ENCODE measurements at places on chromosomes 1 and 21. TPM values are rescaled to one million over a fixed set of nuclear protein-coding genes. Genes with fewer than 3 reads are reported as not detected.
A peak's percentile ranks its signal among the peaks of the same experiment; 100 is the strongest.

The USH2A gene
- 0.58 TPM for total RNA-seq

The PTCH2 gene
- total RNA-seq = 2.3 TPM

The AGMAT gene
- total RNA-seq = not detected

The ADGRL2 gene
- total RNA-seq = 104 TPM

The ZNF436 gene
- total RNA-seq = 29.9 TPM

The CAMK2N1 gene
- total RNA-seq = 12.7 TPM

The PLCH2 gene
- total RNA-seq = 4.5 TPM

The C1orf141 gene
- total RNA-seq = not detected

DNA sequence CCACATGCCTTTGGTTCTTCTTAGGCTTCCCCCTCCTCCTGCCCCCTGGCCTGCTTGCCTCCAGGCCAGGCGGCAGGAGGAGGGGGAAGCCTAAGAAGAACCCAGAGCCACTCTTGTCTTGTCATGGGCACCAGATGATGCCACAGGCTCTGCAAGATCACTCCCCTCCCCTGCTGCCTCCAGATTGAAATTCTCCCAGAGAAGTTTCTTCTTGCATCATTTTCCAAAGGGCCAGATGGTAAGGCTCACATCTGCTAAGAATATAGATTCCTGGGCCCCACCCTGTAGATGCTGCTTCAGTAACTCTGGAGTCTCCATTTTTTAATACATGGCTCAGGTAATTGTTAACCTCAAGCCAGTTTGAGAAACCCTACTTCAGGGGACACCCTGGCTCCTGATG, 60.8 kb downstream of the FAM163A start:
- H3K27ac ChIP-seq = no peak overlapping the region
- no peaks in the 10 kb centered on the region for H3K27me3 ChIP-seq
- no peaks in the 10 kb centered on the region for H3K4me1 ChIP-seq
- DNase-seq = no peak
- no peaks in the 10 kb centered on the region for H3K36me3 ChIP-seq
- H3K4me3 ChIP-seq = no peak overlapping the region

- H3K27ac ChIP-seq = no peak overlapping the region
- no peaks in the 10 kb centered on the region for H3K36me3 ChIP-seq
- no peaks in the 10 kb centered on the region for H3K27me3 ChIP-seq
- no peak for DNase-seq
These were observed 105.3 kb downstream of the PTGS2 start for GRCh38 chr1:186574926-186575325.

DNA sequence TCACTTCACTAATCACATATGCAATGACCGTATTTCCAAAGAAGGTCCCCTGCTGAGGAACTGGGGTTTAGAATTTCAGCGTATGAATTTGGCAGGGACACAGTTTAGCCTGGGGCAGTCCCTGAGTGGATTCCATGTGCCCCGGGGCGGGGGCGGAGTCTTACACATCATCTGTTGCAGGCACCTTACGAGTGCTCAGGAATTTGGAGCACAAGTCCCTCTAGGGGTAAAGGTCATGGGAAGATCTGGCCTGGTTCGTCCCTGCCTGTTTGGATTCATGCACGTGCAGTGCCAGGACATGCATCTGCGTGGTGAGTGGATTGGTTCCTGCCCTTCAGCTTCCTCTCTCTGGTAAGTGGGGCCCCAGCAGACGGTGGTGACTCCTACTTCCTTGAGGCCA, 208.3 kb upstream of the C1orf174 start:
- no peak overlapping the region for H3K27ac ChIP-seq
- no peaks in the 10 kb centered on the region for H3K27me3 ChIP-seq
- H3K4me3 ChIP-seq = no peak overlapping the region
- no peaks in the 10 kb centered on the region for H3K4me1 ChIP-seq
- H3K36me3 ChIP-seq = no peaks in the 10 kb centered on the region

DNA sequence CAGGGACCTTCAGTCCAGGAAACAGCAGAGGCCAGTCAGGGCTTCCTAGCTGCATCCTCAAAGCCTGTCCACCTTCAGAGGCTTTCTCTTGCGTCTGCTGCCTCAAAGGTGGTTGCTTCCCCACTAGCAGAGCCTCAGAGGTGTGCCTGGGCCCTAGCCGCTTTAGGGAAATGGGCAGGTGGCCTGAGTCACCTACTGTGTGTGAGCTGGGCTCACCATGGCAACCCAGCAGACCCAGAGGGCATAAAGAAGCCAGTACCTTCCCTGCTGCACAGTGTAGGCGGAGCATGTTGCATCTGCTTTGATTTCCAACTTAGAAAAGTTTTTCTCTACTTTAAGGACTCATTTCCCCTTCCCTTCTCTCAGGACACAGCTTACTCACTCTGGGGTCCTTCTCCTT, 12.5 kb downstream of the SLC9A1 start:
- peak overlapping the region; percentile 51 for H3K27ac ChIP-seq
- DNase-seq = no peak
- H3K4me1 ChIP-seq = peaks cover 98% of the 10 kb centered on the region
- H3K27me3 ChIP-seq = no peaks in the 10 kb centered on the region
- no peak overlapping the region for H3K4me3 ChIP-seq

- H3K4me3 ChIP-seq = peak overlapping the region; percentile 62
- peak overlapping the region; percentile 83 for H3K27ac ChIP-seq
- H3K4me1 ChIP-seq = peaks cover 10% of the 10 kb centered on the region
- no peaks in the 10 kb centered on the region for H3K36me3 ChIP-seq
These were observed 9.8 kb upstream of the LUZP1 start for GRCh38 chr1:23178414-23178813.

- no peaks in the 10 kb centered on the region for H3K36me3 ChIP-seq
- H3K27ac ChIP-seq = no peak overlapping the region
- no peak overlapping the region for H3K4me3 ChIP-seq
- H3K4me1 ChIP-seq = no peaks in the 10 kb centered on the region
- DNase-seq = peak; percentile 75
These were observed 20.9 kb upstream of the HSPA13 start for GRCh38 chr21:14403681-14404318.

DNA sequence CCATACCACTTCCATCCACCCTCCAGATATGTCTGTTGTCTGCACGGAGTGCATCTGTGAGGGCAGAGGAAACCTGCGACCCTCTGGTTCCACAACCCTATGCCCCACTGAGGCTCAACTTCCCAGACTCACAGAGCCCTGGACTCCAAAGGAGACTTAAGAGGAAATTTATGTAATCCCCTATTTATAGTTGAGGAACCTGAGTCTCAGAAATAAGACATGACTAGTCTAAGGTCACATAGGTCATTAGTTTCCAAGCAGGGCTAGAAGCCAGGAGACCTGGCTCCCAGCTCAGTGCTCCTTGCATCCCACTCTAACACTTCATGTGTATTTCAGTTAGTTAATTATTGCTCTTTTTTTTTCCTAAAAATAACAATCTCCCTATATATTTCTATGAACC, 15.7 kb upstream of the LEMD1 start:
- peaks cover 36% of the 10 kb centered on the region for H3K4me1 ChIP-seq
- no peak overlapping the region for H3K27ac ChIP-seq
- no peaks in the 10 kb centered on the region for H3K36me3 ChIP-seq

DNA sequence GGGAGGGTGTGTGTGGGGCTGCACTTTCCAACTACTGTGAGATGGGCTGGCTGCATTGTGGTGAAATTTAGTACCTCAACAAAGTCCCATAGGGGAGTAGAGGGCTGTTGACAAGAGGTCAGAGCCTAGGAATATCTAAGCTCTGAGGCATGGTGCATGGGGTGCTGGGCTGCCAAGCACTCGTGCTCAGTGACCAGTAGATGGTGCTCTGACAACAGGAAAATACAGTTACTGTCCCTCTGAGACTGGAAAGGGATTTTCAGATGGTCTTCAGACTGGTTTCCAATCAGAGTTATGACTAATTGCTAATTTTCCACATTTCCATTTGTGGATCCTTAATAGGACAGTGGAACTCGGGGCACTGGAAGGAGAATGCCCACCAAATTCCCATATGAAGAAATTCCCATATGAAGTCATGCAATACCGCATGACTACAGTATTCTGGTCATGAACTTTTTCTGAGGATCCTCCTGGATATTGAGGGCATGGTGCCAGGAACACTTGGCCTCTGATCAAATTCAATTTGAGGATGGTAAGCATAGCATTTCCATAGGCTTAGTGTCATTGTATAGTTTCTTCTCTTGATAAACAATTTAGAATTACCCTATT, 4.1 kb upstream of the CACNA1E start:
- H3K36me3 ChIP-seq = no peaks in the 10 kb centered on the region
- no peak overlapping the region for H3K4me3 ChIP-seq
- H3K27ac ChIP-seq = no peak overlapping the region
- H3K4me1 ChIP-seq = peaks cover 21% of the 10 kb centered on the region
- peak; percentile 89 for DNase-seq
- H3K27me3 ChIP-seq = peaks cover 12% of the 10 kb centered on the region

DNA sequence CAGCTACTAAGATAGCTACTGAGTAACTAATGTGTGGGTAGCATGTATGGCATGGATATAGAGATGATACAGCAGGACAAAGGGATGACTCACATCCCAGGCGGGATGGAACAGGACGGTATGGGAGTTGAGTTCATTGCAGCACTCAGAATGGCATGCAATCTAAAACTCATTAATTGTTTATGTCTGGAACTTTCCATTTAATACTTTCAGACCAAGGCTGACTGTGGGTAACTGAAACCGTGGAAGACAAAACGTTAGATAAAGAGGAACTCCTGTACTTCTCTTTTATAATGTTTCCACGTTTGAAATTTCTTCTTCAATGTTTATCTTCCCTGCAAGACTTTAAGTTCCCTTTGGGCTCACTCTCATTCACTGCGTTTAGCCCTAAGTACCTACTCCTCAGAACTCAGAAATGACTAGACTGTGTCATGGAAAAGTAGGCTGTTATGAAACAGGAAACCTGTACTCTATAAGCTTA, 151.9 kb downstream of the MAGI3 start:
- H3K4me3 ChIP-seq = no peak overlapping the region
- H3K27me3 ChIP-seq = no peaks in the 10 kb centered on the region
- H3K4me1 ChIP-seq = peaks cover 5% of the 10 kb centered on the region
- no peak overlapping the region for H3K27ac ChIP-seq
- H3K36me3 ChIP-seq = no peaks in the 10 kb centered on the region

- no peak overlapping the region for H3K27ac ChIP-seq
- H3K36me3 ChIP-seq = no peaks in the 10 kb centered on the region
- no peaks in the 10 kb centered on the region for H3K27me3 ChIP-seq
- no peaks in the 10 kb centered on the region for H3K4me1 ChIP-seq
These were observed 71.8 kb upstream of the CSF1 start for GRCh38 chr1:109838838-109839240.

DNA sequence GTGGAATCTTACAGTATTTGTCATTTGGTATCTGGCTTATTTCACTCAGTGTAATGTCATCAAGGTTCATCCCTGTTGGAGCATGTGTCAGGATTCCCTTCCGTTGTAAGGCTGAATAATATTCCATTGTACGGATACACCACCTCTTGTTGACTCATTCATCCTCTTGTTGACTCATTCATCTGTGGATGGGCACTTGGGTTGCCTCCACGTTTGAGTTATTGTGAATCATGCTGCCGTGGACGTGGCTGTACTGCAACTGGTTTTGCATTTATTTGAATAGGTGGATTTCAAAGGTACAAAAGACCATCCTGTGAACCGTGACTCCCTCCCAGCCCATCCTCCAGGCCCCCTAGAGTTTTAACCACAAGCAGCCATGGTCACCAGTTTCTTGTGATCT, 11.9 kb upstream of the TCP10L start:
- no peaks in the 10 kb centered on the region for H3K4me1 ChIP-seq
- H3K36me3 ChIP-seq = peaks cover 9% of the 10 kb centered on the region

DNA sequence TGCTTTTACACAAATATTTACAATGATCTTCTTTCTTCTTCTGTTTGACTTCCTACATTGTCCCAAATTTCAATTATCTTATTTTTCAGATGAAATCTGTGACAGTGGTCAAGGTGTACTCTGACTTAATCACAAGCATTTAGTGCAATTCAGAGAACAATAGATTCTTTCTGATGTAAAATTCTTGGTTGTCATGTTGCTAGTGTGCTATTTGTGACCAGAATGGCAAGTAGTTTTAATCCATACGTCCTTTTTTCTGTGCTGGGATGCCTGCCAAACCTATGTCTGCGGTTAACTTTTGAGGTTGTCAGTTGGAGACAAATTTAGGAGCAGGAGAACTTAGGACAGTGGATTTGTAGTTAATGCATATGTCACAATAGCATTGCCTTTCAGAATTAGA, 31.0 kb downstream of the NCAM2 start:
- no peaks in the 10 kb centered on the region for H3K27me3 ChIP-seq
- H3K4me3 ChIP-seq = no peak overlapping the region
- DNase-seq = no peak
- no peaks in the 10 kb centered on the region for H3K4me1 ChIP-seq

DNA sequence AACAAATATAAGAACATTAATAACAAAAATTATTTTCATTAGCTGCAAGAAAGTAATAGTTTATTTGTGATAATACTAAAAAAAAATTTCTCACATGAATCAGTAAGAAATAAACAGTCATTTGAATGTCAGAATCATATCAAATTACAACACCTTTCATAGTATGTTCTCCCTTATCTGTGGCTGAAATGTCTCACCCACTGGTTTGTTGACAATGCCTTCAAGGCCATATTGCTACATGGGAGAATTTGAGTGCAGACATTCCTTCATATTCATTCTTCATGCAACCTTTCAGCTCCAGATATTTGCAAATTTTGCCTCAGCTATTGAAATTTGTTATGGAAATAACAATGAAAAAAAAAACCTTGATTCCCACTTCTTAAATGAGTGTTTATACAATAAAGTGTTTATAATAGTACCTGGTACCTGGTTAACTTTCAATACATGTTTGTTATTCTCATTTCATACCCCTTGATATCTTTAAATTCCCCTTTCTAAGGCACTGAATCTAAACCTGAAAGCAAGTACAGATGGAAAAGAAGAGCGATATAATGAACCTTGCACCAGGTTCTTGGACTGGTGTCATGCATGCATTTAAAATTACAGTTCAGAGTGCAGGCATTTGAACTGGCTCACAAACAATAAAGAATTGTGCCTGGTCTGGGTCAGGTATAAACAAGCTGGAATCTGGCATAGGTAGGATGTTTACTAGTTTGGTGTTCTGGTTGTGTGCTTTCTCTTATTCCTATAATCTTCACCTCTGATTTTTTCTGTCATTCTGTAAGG, 242.2 kb upstream of the ADGRL2 start:
- H3K36me3 ChIP-seq = no peaks in the 10 kb centered on the region
- no peaks in the 10 kb centered on the region for H3K27me3 ChIP-seq
- no peak overlapping the region for H3K27ac ChIP-seq
- no peak for DNase-seq
- no peaks in the 10 kb centered on the region for H3K4me1 ChIP-seq

- DNase-seq = no peak
- no peak overlapping the region for H3K27ac ChIP-seq
- no peaks in the 10 kb centered on the region for H3K36me3 ChIP-seq
These were observed 115.0 kb upstream of the BACE2 start for GRCh38 chr21:41052820-41053555.

Measured in stomach (tissue), 19 donors.